Ovary (tissue), 10 donors: ENCODE measurements at places on chromosomes 3 and 15. TPM values are rescaled to one million over a fixed set of nuclear protein-coding genes. Genes with fewer than 3 reads are reported as not detected.

Gene ARRDC4
- polyA plus RNA-seq: 16.9 TPM

Gene ATRIP
- polyA plus RNA-seq: 6.4 TPM

Gene MUC20
- polyA plus RNA-seq: 1.5 TPM

Gene ABI3BP
- 229 TPM for polyA plus RNA-seq

Gene LMAN1L
- not detected for polyA plus RNA-seq

Gene RTP3
- not detected for polyA plus RNA-seq

Gene HTD2
- 9.2 TPM for polyA plus RNA-seq

Gene C3orf80
- 0.34 TPM for polyA plus RNA-seq

Gene ECT2
- polyA plus RNA-seq: 1.7 TPM

Gene SMCO1
- polyA plus RNA-seq: not detected

Gene SLC22A13
- not detected for polyA plus RNA-seq

Gene CTXN2
- polyA plus RNA-seq: not detected

Gene HERC2
- 48.3 TPM for polyA plus RNA-seq

Gene TEX55
- polyA plus RNA-seq: not detected

Gene DPPA4
- polyA plus RNA-seq: not detected

- DNase-seq: no peak
Measured at GRCh38 chr3:188108703-188109412, 45.1 kb upstream of the LPP start.

DNA sequence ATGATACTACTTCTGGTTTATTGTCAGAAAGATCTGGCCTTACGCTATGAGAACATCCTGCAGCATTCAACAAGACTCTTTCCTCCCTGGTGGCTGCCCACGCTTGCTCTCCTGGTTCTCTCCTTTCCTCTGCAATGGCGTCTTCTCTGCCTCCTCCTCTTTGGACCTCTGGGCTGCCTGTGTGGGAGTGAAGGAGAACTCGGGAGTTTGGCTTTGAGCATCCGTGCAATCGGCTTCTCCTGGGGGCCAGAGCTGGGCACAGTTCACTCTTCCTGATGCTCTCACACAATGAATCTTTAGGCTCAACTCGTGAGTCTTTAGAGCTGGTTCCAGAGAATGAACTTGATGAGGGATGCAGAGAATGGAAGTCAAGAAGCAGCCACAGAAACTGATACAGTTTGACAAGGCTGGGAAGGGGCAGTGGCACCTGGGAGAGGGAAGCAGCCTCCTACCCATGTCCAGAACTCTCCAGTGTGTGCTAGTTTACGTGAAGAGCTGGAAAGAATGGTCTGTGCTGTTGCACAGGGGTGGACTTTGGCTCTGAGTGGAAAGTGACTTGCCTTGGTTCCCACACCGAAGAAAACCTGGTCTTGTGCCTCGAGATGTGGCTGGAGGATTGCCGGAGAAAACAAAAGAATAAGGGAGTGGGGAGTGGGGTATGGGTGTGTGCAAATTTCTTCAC is 37.9 kb downstream of the RPLP1 start:
- no peak for DNase-seq

GRCh38 chr15:23595368-23595767 is 29.9 kb downstream of the MKRN3 start:
- DNase-seq: no peak

- no peak for DNase-seq
Measured at GRCh38 chr15:28992336-28992864, 106.6 kb downstream of the APBA2 start.

- no peak for DNase-seq
Measured at GRCh38 chr15:33670567-33670966, 297.7 kb upstream of the CHRM5 start.

DNA sequence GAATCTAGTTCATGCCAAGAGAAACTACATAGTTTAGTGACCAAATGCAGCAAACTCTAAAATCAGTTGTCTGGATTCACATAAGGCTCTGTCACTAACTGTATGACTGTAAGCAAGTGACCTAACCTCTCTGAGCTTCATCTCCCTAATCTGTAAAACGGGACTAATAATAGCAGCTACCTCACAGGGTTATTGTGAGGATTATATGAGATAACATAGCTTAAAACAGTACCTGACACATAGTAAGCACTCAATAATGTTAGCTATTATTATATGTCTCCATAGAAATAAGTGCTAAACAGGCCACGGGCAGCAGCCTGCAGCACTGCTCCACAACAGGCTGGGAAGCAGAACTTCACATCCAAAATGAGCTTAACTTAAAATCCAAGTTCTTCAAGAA is 30.2 kb downstream of the NPTN start:
- no peak for DNase-seq

GRCh38 chr3:112871735-112872134 is 25.1 kb upstream of the CD200R1L start:
- no peak for DNase-seq

DNA sequence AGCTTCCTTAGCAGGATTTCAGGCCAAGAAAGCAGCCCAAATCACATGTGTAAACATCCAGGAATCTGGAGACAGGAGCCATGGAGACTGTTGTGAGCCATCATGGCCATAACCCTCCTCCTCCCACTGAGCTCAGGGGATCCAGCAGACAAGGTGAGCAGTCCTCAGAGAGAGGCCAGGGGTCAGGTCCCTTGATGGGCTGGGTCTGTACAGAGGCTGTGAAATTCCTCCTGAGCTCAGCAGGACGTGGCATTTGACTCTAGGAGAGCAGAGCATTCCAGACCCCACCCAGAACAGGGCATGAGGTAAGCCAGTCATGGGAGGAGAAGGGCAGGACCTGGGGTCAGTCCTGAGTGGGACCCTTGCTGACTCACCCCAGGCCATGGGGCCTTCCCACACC is 67.0 kb upstream of the ACAN start:
- no peak for DNase-seq

- no peak for DNase-seq
Measured at GRCh38 chr15:39413558-39413957, 167.3 kb upstream of the THBS1 start.

DNA sequence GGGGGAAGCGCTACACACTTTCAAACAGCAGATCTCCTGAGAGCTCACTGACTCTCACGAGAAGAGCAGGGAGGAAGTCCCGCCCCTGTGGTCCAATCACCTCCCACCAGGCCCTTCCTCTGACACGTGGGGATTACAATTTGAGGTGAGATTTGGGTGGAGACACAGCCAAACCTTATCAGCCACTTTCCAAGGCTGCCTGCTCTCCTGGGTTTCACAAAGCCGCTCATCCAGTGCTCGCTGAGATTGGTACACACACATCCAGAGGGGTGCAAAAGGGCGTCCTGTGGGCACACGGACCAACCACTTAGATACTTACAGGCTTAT is 23.1 kb downstream of the XXYLT1 start:
- DNase-seq: no peak

GRCh38 chr15:40595219-40595618 is 1.2 kb downstream of the KNL1 start:
- no peak for DNase-seq

- no peak for DNase-seq
Measured at GRCh38 chr3:182912474-182912873, 67.9 kb downstream of the DCUN1D1 start.

GRCh38 chr3:2247831-2248230 is 149.2 kb downstream of the CNTN4 start:
- DNase-seq: no peak

DNA sequence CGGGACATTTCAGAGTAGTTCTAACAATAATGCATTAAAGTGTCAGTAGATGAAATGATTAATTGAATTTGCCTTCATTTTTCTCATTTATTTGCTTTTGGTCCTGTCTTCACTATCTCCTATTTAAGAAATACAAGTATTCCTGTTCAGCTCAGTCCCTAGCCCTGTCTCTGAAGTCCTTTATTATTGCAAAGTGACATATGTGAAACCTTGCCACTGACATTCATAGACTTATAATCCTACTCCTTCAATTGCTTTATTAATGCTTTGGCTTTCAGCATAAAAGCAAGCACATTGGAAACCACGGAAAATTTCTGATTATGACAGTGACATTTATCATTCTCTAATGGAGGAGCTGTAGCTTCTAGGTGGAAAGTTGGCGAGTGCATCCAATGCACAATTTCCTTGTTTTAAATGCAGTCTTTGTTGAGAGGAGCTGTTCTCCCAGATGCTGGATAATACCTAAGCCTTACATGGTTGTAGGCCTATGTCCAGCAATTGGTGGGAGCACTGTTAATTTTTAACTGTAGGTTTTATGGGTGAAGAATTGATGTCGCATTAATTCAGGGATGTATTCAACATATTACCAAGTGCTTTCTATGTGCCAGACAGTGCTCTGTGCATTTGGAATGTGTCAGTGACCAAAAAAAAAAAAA is 337.8 kb downstream of the FEZF2 start:
- DNase-seq: no peak

GRCh38 chr15:78244101-78244500 is 9.7 kb upstream of the ACSBG1 start:
- DNase-seq: no peak

GRCh38 chr3:126126286-126126685 is 42.4 kb upstream of the SLC41A3 start:
- DNase-seq: no peak

DNA sequence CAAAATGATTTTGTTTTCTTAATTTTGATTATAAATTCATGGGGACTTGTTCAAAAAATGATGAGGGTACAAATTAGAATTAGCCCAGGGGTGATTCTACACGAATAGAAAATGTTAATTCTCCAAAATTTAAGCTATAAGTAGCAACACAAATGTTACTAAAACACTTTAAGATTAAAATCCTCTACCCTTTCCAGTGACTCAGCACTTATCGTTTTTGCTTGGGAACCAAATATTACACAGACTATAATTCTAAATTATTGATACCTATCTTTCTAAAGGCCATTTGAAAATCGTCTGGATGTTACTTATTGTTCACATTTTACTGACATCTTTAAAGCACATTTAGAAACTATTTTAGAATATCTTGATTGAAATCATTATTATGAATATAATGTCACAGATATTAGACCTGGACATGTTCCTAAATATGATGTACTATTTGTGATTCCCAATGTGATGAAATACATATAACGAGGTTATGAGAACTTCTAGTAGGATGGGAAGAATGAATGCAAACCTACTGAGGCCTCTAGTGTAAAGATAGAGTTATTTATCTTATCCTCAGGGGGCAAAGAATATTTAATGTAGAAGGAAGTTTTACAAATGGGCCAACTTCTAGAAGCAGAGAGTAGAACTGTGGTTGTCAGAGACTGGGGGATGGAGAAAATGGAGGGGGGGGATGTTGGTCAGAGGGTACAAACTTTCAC is 132.0 kb upstream of the TP63 start:
- no peak for DNase-seq

DNA sequence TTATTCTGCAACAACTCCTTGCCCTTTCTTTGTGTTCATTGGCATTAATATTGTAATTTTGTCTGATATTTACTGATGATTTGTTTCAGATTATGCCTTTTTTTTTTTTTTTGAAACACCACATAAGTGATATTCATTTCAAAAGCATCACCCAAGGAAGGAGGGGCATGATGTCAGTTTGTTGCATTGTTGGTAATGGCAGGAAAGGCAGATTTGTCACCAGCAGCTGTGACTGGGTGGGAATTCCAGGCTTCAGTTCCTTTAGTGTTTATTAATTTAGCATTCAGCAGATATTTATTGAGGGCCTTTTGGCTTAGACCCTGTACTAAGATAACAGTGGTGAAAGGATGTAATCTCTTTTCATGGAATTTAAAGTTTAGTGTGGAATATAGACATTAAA is 19.5 kb downstream of the SENP2 start:
- no peak for DNase-seq

- DNase-seq: no peak
Measured at GRCh38 chr3:99269606-99270351, 368.3 kb upstream of the DCBLD2 start.

DNA sequence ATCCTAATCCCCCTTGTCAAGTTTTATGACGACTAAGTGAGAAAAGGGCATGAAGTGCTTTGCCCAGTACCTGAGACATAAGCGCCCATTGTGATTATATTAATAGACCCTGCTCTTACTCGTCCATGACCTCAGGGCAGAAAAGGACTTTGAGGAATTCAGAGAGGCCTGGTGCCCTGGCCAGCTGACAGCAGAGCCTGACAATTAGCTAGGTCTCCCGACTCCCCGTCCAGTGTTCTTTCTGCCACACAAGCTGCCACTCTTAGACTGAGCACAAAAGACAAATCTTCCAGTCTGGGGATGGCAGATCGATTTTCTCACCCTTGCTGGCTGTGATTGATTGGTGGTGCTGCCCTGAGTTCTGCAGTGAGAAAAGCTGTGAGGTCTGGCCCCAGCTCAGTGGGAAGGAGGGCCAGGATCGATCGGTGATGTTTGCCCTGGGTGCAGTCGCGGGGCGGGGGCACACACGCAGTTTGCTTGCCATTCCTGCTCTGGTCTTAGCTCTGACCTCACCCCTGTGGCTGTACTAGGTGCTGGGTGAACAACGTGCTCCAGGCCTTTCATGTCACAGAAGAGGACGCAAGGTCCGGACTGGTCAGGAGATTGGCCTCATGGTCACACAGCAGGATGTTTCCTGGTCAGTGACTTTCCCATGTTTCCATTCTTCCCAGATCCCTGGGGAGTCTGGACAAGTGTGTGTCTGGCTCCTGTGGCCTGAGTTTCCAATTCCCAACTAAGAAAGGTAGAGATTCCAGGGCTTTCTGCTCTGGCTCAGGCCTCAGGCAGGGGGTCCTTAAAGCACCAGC is 67.4 kb upstream of the TLE3 start:
- DNase-seq: no peak

- no peak for DNase-seq
Measured at GRCh38 chr3:9351709-9352126, 11.1 kb upstream of the THUMPD3 start.

DNA sequence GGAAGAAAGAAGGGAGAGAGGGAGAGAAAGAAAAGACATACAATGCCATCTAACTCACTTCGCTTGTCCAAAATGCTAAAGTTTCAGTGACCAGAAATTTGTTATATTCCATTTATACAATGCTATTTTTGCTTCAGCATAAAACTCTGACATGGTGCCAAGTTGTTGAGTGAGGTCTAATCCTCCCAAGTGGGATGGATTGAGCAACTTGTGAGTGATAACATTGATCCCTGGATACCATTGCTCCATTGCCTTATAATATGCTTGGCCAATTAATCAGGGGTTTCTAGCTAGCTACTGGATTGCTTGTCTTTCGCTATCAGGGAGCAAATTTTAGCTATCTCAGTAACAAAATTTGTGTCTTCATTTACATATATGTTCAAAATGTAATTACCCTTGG is 615.6 kb upstream of the DPPA4 start:
- no peak for DNase-seq

GRCh38 chr3:123782488-123782887 is 101.6 kb downstream of the MYLK start:
- DNase-seq: no peak

GRCh38 chr3:12891985-12892839 is 50.8 kb upstream of the RPL32 start:
- DNase-seq: peak; percentile 54

- no peak for DNase-seq
Measured at GRCh38 chr3:101643009-101643844, 33.7 kb downstream of the ZBTB11 start.

- no peak for DNase-seq
Measured at GRCh38 chr3:32166654-32167053, 60.2 kb downstream of the GPD1L start.
